ENCODE measurements at places on chromosomes 2 and 18.

- no peak for DNase-seq
Measured at GRCh38 chr2:48279344-48280090, 250.4 kb upstream of the STON1 start.

DNA sequence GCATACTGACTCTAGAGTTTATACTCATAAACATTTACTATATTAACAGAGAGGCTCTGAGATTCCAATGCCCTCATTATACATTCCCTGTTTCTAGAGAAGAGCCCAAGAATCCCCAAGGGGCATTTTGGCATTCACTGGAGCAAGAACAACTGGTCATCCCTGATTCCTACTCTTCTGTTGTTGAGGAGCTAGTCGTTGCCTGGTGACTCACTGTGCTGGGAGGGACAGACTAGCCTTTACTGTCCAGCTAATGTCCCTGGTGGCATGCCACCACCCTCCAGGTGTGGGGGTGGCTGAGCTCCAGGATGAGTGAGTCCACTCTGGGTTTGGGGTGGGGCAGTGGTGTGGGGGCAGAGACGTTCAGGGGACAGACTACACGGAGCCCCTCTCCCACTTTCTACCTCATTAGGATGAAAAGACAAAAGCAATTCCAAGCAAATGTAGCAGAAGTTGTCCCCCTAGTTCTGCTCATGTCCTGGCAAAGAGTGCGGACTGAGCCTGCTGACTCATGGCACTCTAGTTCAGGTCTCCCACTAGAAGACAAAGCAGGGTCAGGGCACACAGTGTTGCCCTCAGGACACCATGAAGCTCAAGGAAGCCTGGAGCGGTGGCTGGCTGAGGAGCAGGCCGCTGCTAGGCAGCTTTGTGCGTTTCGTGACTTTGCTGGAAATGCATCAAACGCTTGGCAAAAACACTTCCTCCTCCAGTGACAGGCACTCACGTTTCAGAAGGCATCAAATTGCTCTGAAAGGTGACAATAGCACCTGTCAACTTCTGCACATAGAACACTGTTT, 49.4 kb downstream of the RHOB start:
- peak; percentile 39 for DNase-seq

- no peak for DNase-seq
Measured at GRCh38 chr2:106536490-106536889, 49.3 kb downstream of the CD8B2 start.

DNA sequence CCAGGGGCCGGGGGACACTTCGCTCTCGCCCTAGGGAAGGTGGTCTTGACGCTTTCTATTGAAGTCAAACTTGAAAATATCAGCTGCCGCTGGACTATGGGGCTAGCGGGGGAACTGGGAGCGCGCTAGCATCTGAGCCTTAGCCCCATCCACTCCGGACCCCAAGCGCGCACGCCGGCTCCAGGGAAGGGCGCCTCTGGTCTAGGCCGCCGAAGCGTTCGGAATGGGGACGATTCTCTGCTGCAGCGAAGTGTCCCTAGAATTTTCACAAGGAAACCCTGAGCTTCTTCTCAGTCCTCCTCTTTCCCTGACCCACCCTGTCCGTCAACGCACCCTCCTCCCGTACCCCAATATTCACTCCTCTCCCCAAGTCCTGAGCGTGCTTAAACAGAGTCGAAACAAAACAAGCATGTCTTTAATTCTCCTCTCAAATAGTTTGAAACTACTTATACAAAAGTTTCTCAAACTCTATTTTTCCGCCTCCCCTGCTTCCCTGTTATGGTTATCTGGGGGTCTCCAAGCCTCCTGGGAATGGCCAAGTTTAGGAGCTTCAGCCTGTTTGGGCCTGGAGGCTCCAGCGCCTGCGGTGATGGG, 5.0 kb downstream of the RAX start:
- no peak for DNase-seq
